ENCODE measurements at places on chromosomes 2 and 18.

DNA sequence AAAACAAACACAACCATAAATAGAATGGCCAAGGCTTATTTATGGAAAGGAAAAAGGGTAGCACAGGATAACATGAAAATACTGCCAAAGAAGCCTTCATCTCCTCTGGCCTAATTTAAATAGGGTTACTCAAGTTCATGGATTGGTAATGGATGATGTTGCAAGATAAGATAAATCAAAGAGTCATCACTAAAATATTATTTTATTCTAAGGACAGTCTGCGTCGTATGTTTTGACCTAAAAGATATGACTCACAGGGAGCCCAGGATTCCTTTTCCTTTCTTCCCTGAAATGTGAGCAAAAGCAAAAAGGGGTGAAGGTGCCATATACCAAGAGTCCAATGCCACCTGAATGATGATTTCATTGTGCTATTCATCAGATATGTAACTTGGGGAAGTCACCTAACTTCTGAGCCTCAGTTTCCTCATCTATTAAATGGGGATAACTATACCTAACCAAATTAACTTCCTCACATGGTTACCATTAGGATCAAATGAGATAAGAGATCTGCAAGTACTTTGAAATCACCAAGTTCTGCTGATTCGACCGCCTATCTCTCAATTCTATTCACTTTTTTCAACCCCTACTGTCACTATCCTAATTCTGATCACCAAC lies 137.7 kb downstream of the THADA start:
- no peak for DNase-seq

- DNase-seq, result no peak
These were observed 618.6 kb downstream of the ZEB2 start for GRCh38 chr2:143901185-143901842.

DNA sequence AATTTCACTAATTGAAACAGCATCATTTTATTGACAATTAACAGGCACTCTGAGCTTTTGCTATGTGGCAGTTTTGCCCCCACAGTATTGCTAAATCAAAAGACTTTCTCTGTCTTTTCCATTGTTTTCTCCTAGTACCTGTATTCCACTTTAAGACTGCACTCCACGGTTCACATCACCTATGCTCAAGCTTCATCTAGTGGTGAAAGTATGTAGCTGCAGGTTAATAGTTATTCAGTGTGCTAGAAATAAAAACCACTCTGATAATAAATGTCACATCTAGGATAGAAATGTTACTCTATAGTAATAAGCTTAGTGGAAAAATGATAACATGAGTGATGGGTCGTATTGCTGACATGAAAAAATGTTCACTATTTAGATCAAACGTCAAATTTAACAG lies 24.6 kb downstream of the ARL6IP6 start:
- no peak for DNase-seq

GRCh38 chr2:203681978-203682377 lies 24.5 kb upstream of the CD28 start:
- no peak for DNase-seq

- no peak for DNase-seq
These were observed 1.3 kb upstream of the ZNF24 start for GRCh38 chr18:35345460-35345921.

DNA sequence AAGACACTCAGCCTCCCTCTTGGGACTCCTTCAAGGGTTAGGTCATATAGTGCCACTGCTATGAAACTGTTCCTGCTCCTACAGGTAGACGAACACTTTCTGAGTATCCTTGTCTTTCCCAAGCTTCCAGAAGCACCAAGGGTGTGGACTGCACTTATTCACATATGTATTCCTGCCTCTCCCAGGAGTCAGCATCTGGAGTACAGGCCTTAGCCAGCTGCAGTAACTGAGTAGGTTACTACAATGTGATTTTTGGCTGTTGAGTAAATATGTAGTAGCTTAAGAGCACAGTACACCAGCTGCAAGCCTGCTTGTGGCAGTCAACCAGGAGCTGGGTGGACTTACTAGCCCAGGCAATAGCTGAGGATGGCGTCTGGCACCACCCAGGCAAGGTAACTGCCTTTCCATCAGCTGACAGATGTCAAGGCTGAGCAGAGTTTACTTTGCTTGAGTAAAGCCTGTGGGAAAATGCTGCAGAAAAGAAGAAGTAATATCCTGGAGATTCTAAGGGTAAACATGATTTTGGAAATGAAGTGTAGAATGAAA lies 14.0 kb upstream of the SCLY start:
- DNase-seq, result no peak

DNA sequence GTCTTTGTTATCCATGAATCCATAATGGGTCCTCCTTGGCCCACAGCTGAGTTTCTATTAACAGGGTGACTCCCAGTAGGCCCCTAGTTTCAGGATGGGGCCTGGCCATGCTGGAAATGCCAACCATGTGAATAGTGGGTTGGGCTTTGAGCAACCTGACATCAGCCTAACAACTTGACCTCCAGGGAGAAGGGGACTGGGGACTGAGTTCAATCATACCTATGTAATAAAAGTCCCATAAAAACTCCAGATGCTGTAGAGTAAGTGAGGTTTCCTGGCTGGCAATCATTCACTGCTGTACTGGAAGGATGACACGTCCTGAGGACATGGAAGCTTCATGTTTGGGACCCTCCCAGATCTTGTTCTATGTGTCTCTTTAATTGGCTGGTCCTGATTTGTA lies 7.9 kb downstream of the REV1 start:
- DNase-seq, result no peak

DNA sequence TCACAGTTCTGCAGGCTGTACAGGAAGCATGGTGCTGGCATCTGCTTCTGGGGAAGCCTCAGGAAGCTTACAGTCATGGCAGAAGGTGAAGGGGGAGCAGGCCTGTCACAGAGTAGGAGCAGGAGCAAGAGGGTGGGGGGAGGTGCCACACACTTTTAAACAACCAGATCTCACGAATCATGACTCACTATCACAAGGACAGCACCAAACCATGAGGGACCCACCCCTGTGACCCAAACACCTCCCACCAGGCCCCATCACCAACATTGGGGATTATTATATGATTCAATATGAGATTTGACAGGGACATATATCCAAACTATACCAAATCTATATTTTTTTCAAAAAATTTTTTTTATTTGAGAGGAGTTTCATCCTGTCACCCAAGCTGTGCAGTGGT lies 51.0 kb upstream of the GLS start:
- no peak for DNase-seq

DNA sequence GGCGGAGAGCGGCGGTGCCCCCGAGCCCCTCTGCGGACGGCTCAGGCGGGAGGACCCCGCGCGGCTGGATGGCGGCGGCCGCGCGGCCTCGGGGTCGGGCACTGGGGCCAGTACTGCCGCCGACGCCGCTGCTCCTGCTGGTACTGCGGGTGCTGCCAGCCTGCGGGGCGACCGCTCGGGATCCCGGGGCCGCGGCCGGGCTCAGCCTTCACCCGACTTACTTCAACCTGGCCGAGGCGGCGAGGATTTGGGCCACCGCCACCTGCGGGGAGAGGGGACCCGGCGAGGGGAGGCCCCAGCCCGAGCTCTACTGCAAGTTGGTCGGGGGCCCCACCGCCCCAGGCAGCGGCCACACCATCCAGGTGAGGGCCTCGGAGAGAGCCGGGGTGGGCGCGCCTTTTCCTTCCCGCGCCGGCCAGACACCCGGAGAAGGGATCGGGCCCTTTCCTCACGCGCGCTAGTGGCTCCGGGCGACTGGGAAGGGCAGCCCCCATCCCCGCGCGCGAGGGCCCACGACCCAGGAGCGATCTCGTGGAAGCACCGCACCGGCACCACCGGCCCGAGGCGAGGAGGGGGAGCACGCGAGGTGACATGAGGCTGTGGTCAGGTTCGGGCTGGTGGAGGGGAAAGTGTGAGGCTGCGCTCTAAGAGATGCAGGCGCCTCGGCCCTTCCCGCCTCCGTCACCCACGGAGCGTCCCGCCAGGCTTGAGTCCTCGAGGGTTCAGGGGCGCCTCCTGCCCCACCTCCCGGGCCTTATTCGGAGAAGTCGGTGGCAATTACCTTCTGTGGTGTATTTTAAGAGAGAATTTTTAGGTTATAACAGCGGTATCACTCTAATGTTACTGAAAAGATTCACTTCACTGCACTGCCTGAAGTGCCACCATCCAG lies 607 bp downstream of the LAMA3 start:
- no peak for DNase-seq

DNA sequence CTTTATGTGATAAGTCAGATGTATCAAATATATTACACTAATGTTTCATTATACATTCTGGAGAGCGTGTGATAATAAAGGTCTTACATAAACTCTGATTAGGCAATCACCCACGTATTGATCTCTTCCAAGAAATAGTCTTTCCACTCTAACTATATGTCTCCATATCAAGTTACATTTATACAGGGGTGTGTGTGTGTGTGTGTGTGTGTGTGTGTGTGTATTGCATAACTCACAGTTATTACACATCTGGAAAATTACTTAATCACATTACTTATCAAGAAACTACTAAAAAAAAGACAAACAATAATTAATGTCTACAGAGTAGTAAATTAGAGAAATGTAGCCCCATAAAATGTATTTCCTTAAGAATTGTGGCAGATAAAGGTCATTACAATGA lies 339.8 kb downstream of the CDH19 start:
- no peak for DNase-seq

DNA sequence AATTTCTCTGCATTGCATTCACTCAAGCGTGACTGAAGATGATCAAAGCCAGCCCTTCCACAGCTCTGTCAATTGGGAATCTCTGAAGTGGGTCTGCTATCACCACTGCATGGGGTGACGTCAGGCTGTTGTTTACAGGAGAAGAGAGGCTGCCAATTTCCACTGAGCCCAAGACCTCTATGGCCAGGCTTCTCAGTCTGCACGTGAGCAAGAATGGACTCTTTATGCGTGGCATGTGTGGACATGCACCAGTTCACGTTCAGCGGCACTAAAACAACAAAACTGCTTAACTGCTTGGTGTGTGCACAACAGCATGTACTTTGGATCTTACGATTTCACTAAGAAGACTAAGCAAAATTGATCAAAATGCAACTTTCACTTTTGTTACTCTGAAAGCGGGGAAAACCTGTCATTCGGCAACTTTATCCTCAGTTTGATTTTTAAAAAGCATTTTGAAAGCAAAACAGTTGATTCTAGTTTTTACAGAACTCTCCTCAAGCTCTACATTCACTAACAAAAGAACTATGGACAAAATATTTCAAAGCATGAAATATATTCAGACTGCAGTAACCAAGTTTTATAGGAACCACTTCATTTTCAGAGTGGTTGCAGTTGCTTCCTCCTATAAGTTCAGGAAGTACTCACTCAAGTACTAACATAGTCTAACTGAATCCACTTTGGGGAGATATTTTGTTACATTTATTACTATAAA lies 77.0 kb upstream of the SERTAD2 start:
- peak; percentile 40 for DNase-seq

GRCh38 chr2:168986398-168986943 lies 44.7 kb downstream of the ABCB11 start:
- no peak for DNase-seq

DNA sequence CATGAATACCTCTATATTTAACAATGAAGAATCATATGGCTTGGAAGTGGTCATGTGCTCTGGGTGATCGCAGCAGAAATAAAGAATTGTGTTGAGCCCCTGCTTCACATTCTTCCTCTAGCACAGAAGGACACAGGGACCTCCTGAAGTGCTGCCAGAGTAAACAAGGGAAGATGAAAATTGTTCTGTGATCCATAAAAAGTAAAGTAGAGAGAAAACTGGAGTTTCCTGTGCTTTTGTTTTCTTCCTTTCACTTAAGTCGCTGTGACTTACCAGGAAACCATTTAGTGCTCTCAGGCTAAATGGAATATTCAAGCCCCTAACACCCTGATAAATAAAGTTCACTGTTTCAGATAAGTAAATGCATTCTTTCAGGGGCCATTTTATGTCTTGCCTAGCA lies 1173.6 kb upstream of the CHAC2 start:
- no peak for DNase-seq

GRCh38 chr18:79477711-79478483 lies 82.2 kb downstream of the NFATC1 start:
- DNase-seq, result no peak

GRCh38 chr2:63124218-63124617 lies 73.6 kb downstream of the OTX1 start:
- DNase-seq, result no peak

DNA sequence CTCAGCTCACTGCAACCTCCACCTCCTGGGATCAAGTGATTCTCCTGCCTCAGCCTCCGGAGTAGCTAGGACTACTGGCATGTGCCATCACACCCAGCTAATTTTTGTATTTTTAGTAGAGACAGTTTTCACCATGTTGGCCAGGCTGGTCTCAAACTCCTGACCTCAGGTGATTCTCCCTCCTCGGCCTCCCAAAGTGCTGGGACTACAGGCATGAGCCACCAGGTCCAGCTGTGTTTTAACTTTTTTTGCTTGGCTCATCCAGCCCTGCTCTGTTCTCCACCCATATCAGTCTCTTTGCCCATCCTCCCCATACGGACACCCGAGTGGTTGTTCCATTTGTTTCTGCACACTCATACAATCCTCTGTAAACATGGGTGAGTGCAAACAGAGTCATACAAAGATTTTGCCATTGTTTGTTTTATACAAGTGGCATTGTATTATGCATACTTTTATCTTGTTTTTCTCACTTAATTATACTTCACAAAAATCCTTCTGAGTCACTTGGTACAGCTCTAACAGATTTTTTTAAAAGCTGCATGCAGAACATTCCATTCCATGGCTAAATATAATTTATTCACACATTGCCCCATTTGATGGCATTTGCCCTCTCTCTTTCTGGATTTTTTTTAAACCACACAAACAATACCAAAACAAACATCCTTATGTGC lies 5.3 kb downstream of the APOB start:
- DNase-seq, result no peak

DNA sequence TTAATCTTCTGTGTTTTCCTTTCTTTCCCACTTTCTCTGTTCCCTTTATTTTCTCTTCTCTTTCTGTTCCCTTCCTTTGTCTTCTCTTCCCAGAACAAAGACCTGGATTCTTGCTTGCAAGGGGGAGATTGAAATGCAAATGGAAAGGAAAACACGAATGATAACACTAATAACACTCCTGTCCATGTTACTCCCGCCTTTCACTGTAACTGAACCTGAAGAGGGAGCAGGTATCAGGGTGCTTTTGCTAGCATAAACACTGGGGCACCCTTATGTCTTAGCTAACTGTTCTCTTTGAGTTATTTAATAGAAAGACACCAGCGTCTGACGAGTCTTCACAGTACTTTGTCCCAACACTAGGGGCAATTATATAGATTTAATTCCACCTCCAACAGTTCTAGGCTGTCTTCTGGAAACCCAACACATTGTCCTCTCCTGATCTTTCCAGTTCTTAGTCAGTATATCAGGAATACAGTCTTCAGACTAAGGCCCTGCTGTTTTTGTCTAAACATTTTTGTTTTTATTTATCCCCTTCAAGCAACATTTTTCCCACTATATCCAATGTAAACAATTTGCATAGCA lies 99.2 kb downstream of the PTPRM start:
- no peak for DNase-seq

DNA sequence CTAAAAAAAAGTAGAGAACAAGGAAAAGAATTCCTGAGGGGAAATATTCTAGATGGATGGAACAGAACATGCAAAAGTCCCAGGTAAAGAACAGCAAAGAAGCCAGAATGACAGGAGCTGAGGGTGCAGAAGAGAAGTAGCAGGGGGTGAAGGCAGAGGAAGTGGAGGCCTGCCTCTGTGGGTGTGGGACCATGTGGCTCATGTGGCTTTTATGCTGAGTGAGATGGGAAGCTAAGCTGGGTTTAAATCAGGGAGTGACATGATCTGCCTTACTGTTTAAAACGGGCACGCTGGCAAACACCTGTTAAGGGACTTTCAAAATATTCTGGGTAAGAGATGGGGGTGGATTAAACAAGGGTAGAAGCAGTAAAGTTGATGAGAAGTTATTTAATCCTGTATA lies 40.0 kb downstream of the GKN2 start:
- no peak for DNase-seq

Measured in activated CD4-positive, alpha-beta T cell treated with anti-CD3 and anti-CD28 coated beads, Interleukin-2, amount 50 U/mL, for 1 hour (primary cell).